ENCODE measurements at places on chromosomes 12 and 14.

DNA sequence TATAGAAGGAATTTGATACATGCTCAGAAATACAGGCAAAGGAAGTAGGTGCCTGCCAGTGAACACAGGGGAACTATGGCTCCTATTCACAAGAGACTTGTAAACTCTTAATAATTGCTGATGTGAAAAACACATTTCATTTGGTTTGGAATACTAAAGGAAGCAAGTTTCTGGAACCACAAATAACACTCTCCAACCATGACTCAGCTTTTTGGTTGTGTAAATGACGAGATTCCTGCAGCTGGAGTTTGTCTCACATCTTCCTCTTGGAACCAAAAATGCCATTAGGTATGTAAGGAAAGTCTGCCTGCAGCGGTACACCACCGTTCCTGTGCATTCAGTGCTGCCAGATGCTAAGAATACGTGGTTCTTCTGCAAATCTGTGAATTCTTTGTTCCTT lies 4.5 kb upstream of the OR11H6 start:
- no peak for DNase-seq

DNA sequence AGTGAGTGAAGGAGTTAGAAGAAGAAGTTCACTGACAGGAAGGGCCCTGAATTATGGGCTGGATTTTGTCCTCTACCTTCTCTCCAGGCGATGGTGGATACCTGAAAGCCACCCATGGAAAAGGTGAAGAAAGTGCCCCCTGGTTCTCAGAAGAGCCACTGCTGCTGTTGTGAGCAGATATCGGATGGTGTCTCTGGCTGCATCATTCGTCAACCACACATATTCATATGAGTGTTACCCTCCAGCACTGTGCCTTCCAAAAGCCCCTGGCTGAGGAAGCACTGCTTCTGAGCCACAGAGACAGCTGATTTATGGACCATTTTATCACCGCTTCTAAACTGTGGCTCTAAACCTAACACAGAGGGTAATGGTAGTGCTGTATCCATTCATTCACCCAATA lies 2.0 kb upstream of the ACTN1 start:
- no peak for DNase-seq

DNA sequence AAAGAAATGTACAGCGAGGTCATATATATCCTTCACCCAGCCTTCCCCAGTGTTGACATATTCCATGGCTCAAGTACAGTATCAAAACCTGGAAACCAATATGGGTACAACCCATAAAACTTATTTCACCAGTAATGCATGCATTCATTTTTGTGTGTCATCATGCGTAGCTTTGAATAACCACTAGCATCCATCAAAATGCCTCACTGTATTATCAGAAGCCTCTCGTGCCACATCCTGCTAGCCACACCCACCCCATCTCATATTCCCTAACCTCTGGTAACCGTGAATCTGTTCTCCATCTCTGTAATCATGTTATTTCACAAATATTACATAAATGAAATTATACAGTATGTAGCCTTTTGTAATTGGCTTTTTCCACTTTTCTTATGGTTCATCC lies 314.3 kb downstream of the RAD51B start:
- DNase-seq: no peak

GRCh38 chr14:94961386-94962165 lies 191.7 kb upstream of the GSC start:
- DNase-seq: no peak

GRCh38 chr12:27998170-27998569 lies 25.6 kb upstream of the PTHLH start:
- no peak for DNase-seq

GRCh38 chr12:29275834-29276233 lies 105.1 kb downstream of the ERGIC2 start:
- DNase-seq: no peak

- DNase-seq: no peak
Measured at GRCh38 chr14:57291692-57292647, 23.2 kb downstream of the AP5M1 start.

- DNase-seq: no peak
Measured at GRCh38 chr12:115661112-115661511, 616.4 kb downstream of the MED13L start.

- DNase-seq: no peak
Measured at GRCh38 chr12:3178671-3179313, 101.6 kb downstream of the TSPAN9 start.

DNA sequence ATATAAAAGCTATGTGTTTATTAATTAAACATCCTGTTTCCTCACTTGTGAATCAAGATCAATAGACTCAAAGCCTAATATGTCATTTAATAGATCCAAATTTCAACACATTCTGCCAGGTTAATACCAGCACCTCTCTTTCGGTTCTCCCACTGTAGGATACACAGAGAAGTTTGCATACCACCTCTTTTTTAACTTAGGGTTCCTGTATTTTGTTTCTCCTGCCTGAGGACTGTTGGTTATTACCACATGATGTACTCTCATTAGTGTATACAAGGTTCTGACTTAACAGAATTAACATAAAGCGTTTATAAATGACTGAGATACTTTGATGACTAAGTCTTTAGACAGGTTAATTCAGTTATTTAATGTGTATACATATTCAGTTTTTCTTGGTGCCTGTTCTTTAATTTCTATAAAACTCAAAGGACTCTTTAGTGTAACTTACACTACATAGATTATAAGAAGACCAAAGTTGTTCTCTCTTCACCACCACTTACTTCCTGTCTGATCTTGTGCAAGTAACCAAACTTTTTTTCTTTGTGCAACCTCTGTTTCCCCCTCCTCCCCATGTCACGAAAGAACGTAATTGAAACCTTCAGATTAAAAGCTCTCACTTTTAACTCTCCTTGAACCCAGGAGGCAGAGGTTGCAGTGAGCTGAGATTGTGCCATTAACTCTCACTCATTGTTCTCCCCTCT lies 89.8 kb upstream of the DNM1L start:
- no peak for DNase-seq

DNA sequence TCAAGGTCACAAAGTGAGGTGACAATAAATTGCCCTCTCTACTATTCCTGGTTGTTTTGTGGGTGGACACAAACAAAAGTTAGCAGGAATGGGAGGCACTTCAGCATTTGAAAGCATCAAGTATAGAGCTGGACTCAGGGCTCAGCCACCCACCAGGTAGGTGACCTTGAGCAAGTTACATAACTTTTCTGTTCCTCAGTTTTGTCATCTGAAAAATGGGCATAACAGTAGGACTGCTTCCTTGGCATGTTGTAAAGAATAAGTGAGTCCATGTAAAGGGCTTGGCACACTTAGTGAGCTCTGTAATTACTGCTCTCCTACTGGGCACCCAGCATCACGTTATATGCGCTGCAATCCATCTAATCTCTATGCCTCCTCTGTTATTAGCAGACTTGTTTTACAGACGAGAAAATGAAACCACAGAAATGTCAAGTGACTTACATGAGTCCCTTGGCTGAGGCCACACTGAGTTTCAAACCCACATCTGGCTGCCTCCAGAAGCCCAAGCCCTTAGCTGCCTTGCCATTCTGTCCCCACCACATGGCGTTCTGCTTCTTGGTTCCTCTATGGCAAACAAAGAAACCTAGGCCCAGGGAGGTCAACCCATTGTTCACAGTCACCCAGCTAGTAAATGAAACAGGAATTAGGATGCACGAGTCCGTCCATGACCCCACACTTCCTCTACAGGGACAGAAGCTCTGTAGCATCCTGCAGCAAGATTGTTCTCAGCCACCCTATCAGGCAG lies 63.2 kb upstream of the SLC24A4 start:
- DNase-seq: no peak

DNA sequence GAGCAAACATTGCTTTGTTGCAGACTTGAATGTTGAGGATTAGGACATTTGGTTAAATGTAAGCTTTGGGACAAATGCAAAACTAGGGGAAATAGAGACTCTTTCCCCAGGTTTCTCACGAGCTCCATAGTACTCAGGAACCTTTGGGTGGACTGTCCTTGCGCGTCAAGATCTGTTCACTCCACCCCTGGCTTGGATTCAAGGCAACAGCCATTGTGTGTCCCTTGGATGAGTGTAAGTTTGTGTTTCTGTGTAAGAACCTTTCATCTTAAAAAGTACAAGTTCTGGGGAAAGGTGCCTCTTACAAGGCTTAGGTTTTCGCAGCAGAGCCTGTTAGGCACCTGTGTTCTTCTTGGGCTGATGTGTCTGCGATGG lies 3.7 kb downstream of the SUSD6 start:
- DNase-seq: peak; percentile 57

GRCh38 chr12:127334912-127335644 lies 931.9 kb upstream of the TMEM132C start:
- no peak for DNase-seq

GRCh38 chr12:15505616-15506015 lies 183.3 kb downstream of the PTPRO start:
- DNase-seq: no peak

DNA sequence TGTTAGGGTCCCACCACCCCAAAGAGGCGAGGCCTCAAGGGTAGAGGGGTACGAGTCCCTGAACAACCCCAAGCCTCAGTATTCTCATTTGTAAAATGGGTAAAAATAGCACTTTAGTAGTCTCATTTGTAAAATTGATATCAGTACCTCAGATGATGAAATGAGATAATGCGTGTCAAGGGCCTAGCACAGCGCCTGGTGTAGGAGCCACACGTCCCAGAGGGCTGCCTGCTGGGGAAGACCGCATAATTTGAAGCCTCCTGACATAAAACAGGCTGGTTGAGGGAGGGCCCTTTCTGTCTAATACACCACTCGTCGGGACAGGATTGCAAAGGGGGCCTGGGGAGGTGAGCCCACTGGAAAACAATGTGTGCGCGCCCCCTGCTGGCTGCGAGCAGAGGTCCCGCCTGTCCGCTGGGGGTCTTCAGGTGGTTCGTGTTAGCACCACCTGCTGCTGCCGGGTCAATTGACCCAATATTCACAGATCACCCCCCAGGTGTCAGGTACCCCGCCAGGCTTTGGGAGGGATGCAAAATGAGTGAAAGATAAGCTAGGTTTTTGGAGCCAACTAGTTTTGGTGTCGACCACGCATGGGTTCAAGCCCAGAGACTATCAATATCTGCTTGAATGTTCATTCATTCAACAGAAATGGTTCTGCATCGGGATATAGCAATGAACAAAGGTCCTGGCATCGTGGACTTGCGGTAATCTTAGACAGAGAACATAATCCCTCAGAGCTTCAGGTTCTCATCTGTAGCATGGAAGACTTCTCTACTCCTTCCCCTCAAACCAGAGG lies 24.7 kb upstream of the IRF2BPL start:
- peak; percentile 81 for DNase-seq

DNA sequence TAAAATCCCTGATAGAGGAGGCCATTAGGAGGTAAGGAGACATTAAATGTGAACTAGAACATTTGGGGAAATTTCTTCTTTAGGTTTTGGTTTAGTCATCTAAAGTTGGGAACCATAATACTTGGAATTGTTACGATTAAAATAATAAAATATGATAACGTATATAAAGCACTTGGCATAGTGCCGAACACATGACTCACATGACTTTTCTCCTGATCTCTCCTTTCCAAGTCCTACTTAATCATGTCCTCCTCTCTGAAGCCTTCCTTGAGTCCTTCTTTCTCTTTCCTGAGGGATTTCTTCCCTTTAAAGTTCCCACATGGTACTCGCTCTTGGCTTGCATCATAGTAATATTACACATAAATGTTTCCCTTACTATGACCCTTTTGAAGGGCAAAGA lies 20.0 kb downstream of the BEST3 start:
- no peak for DNase-seq

GRCh38 chr12:14364583-14365271 lies 755 bp upstream of the ATF7IP start:
- no peak for DNase-seq
